Activated CD4-positive, alpha-beta T cell treated with anti-CD3 and anti-CD28 coated beads, Interleukin-2, amount 10 ng/mL, durations not matched to agents 7 days and 5 days (primary cell): ENCODE measurements at places on chromosomes 7 and 10. TPM values are rescaled to one million over a fixed set of nuclear protein-coding genes. Genes with fewer than 3 reads are reported as not detected.

Gene ANKRD30A
- not detected for total RNA-seq

DNA sequence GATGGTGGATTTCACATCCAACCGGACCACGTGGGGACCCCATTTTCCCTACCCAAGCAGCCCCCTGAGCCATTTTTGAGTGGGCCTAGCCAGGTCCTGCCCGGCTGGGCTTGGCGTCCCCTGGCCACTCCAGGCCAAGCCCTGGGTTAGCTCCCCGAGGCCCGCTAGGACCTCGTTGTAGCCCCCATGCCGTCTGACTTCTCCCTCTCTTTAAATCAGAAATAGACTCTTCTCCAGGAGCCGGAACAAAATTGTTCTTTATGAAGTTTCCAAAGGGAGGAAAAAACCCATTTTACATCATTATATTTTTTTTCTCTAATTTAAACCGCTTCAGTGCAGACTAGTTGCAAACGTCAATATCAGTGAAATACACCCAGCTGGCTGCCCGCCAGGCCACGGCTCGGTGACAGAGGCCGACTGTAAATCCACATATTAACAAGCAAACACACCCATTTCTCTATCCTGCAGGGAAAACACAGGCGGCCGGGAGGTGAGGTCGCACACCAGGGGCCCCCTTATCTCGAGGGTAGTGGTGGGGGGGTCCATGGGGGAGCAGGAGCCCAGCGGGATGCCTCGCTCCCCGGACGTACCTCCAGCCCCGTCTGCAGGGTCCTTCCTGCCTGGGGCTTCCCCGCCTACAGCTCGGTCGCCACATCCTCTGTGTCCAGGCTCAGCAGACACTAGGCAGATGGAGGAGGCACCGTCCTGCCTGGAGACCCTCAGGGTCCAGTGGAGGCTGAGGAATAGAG lies 72.7 kb downstream of the ELFN1 start:
- no peak for DNase-seq

GRCh38 chr7:43481902-43482678 lies 100.8 kb upstream of the STK17A start:
- no peak for DNase-seq

Gene ADRA2A
- not detected for total RNA-seq

Gene FGF8
- not detected for total RNA-seq

Gene ANKRD2
- total RNA-seq: not detected
